ENCODE measurements at places on chromosomes 5 and 9.
A peak's percentile ranks its signal among the peaks of the same experiment; 100 is the strongest.

DNA sequence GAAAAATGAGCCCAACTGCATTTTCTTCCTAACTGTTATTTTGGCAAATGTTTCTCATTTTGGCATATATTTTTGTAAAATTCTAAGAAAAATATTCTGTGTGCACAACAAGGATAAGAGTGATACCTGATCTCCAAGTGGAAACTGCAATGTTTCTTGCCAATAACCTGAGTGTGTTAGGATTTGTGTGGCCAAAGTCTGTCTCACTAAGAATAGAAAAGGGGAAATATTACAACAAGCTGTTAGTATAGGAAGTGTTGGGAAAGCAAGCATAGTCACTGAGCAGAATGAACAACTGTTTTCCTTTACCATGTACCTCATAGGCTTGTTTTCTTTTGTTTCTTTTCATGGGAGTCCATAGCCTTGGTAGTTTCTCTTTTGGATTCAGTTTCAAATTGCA is 624.2 kb downstream of the MTRR start:
- no peak for DNase-seq

DNA sequence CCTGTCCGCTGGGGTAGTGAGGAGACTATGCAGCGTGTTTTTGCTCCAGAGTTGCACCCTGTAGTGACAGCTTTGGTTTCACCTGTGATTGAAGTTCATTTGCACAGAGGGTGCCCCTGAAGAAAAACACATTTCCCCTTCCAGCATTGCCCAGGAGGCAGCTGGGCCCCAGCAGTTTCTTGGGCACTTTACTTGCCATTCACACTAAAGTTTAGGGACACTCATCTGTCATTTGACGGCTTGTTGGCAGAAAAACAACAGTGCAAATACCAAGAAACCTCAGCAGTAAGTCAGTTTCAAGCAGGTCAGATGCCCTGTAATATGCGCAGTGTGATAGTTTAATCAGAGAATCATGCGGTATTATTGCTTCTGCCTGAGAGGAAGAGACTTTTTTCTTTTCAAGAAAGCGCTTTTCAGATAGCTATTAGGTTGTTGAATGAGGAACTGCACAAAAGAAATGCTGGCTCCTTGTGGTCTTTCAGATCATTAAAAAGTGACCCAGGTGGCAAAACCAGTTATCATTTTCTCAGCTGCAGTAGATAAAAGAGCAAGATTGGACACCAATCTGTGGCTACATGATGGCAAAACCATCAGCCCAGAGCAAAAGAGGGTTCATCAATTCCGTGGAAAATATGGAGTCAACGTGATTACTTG is 136.2 kb upstream of the PUM3 start:
- no peak for DNase-seq

DNA sequence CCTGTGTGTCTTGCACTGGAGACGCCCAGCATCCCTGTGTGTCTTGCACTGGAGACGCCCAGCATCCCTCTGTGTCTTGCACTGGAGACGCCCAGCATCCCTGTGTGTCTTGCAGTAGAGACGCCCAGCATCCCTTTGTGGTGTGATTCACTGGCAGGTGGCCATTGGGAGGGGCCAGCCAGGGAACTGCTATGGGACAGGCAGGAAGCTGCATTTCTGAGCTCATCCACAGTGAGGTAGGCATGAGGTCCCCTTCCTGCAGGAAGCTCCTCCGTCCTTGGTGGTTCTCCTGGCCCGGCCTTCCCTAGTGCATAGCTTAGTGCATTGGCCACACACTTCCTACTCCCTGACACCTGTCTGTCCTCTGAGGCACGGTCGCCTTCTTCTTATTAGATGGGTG is 43.5 kb downstream of the IRX1 start:
- no peak for DNase-seq

DNA sequence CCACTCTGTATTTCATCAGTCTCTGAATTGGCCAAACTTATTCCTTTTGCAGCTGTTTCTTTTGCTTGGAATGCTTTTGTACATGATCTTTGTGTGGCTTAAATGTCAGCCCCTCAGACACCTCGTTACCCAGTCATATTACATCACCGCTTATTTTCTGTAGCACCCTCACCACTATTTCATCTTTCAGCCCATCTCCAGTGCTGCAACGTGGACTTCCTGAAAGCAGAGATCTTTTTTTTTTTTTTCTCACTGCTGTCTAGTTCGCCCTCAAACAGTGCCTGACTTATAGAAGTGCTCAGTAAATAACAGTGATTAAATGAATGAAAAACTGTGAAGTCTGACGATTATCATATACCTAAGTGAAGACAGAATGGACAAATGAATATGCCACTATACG is 835 bp downstream of the SRA1 start:
- DNase-seq = no peak

DNA sequence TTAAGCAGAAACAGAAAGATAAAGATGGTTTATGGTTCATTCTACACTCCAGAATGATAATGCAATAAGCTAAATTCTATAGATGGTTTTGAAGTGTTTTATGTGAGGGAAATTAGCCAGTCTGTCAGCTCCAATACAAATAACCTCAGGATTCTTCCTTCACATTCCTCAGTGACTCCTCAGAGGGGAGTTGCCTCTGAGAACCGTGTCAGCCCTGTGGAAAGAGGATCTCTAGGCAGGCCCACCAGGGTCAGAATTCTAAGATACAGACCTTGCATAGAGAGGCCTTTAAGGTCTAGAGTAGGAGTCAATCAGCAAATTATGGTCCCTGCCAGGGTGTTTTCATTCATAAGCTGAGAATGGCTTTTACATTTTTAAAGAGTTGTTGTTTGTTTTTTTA is 26.6 kb downstream of the RUSC2 start:
- DNase-seq = no peak

DNA sequence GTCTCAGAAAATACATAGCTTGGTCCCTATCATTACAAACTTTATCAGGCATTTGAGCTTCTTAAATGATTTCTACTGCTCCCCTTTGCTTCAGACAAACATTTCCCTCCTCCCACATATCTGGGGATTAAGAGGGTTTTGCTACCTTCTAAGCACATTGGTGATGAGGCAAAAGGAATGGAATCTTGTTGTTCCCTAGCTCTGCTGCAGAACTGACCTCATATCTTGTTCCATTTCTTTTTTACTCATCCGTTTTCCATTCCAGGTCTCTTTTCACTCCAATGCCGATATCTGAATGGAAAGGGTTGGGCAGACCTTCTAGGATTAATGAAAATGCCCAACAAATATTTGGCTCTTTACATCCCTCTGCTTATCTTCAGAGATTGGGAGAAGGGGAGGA is 444.6 kb downstream of the ZNF608 start:
- DNase-seq = no peak

GRCh38 chr9:137034709-137035506 is 3.0 kb upstream of the FUT7 start:
- peak; percentile 76 for DNase-seq

GRCh38 chr5:65535529-65535987 is 27.4 kb downstream of the CENPK start:
- no peak for DNase-seq

- DNase-seq = no peak
These were observed 68.9 kb upstream of the EQTN start for GRCh38 chr9:27365707-27366376.
